Stimulated activated CD4-positive, alpha-beta T cell treated with anti-CD3 and anti-CD28 coated beads, Interleukin-4, amount 100 ng/mL, for 1 hour (primary cell): ENCODE measurements at places on chromosomes 12 and 14.

GRCh38 chr14:25411781-25412757, 362.1 kb upstream of the STXBP6 start:
- DNase-seq = no peak

GRCh38 chr12:102322254-102322653, 124.6 kb upstream of the PMCH start:
- DNase-seq = no peak

GRCh38 chr12:120588948-120589930, 8.0 kb upstream of the POP5 start:
- DNase-seq = no peak

DNA sequence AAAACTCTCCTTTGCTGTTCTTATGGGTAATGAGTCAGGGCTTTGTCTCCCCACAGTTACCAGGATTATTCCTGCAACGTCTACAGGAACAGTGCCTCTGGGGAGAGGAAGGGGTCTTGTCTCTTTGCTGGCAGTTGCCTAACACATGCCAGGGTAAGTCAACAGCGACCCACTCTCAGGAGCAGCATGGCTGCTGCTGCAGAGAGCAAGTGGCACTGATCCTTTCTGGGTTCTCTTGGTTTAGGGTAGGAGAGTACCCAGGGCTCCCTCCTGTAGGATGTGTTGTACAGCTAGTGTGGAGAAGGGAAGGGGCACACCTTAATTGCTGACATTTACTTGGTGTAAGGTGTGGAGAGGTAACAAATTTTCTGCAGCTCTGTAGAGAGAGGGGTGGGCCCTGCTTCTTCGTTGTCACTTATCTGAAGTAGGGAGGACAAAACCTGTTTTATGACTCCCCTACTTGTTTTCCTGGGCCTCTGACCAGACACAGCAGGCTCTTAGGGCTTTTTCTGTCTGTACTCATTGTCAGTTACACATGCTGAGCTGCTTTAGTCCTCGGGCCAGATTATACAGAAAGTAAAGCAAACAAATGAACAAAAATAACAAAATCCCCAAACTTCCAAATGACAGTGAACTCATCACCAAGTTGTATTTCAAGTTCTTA, 168.2 kb downstream of the ACSS3 start:
- DNase-seq = no peak

DNA sequence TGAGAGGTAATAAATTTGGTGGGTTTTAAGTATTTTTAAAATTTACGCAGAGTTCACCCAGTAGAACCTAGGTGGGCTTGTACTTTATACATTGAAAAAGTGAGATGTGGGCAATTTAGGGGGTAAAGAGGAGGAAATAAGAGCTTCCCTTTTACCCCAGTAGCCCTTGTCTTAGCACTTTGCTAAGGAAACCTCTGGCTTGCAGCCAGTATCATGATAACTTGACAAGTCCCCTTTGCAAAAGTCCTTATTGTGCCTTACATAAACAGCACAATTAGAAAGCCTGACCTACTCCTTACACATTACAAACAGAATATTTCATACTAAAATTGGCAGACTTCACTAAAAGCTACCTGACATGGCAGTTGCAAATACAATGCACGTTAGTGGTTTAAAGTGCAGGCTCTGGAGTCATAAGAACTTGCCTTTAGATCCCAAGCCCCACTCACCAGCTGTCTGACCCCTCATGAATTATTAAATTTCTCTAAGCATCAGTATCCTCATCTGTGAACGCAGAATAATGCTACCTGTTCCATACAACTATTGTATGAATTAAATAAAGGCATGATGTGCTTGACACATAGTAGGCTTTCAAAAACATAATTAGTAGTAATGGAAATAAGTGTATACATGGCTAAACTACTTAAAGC, 53.2 kb upstream of the NELL2 start:
- DNase-seq = no peak

GRCh38 chr14:30559638-30560091, 707 bp downstream of the G2E3 start:
- DNase-seq = no peak

DNA sequence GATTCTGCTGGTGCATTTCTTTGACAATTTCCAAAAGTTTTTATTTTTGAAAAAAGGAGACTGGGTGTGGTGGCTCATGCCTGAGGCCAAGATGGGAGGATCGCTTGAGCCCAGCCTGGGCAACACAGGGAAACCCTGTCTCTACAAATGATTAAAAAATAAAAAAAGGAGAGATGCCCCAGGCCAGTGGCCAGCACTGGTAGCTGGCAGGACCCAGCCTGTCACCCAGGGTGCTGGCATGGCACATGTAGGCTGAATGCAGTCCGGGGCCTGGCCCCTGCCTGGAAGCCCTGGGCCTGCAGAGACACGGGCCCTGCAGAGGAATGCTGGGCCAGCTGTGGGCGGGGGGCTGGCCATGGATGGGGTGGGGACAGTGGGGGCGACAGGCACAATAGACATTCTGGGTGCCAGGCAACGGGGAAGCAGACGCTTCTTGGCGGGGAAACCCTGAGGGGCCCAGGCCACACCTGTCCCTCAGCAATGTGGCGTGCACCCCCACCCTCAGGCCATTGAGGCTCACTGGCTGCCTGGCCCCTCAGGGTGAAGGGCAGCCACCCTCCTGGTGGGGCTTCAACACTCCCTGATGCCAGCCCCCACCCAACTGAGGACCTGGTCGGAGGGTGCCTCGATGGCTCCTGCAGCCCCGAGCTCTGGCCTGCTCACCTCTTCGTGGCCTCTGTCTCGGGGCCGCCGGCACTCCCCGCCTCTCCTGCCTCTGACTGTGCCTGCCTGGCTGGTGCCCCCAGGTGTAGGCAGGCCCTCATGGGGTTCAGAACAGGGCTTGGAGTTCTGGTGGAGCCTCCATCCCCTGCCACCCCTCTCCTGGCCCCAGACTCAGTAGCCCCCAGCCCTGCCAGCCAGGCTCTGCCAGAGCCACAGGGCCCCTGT, 12.1 kb downstream of the TRMT61A start:
- no peak for DNase-seq

- no peak for DNase-seq
These were observed 298.5 kb downstream of the NPAS3 start for GRCh38 chr14:33237115-33237740.

GRCh38 chr12:7496451-7496850, 7.1 kb downstream of the CD163 start:
- DNase-seq = no peak

DNA sequence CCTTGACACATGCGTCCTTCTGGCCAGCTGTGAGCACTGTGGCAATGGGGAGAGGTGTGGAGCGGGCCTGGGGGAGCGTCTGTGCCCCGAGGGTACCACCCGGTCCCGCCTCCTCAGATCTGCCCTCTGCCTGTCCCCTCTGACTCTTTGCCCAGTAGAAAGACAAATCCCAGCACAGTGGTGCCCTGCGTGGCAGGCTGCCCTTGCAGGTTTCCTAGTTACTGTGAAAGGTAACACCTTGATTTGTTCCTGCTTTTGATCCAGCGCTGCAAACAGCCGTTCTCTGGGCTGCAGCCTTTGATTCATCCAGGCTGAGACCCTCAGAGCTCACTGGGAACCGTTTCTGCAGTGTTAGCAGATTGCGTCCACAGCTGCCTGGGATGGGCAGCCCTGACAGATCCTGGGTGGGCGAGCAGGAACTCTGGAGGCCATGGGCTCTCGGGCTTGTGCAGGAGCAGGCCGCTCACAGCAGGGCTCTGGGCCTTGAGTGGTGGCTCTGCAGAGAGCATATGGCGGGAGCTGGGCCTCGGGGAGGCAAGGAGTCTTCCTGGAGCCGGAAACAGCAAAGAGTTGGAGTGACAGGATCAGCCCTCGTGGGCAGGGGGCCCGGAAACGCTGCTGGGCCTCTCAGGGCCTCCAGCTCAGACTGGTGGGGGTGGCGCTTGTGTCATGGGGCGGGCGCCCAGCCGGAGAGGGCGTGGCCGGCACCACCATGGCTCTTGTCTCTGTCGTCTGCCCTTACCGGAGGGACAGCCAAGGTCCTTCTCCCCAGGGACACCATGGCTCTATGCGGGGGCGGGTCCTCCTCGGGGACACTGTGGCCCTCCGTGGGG, 16.6 kb downstream of the FBRSL1 start:
- peak; percentile 68 for DNase-seq

GRCh38 chr12:63994704-63995103, 150.2 kb downstream of the SRGAP1 start:
- DNase-seq = no peak

- no peak for DNase-seq
These were observed 374.4 kb downstream of the NUAK1 start for GRCh38 chr12:105764216-105764835.

- no peak for DNase-seq
These were observed 71.9 kb upstream of the KRR1 start for GRCh38 chr12:75583355-75583754.
